Stimulated activated CD4-positive, alpha-beta T cell treated with anti-CD3 and anti-CD28 coated beads, Interleukin-1b, Interleukin-23, amount 100 ng/mL, for 24 hours (primary cell): ENCODE measurements at places on chromosomes 7 and 10.

DNA sequence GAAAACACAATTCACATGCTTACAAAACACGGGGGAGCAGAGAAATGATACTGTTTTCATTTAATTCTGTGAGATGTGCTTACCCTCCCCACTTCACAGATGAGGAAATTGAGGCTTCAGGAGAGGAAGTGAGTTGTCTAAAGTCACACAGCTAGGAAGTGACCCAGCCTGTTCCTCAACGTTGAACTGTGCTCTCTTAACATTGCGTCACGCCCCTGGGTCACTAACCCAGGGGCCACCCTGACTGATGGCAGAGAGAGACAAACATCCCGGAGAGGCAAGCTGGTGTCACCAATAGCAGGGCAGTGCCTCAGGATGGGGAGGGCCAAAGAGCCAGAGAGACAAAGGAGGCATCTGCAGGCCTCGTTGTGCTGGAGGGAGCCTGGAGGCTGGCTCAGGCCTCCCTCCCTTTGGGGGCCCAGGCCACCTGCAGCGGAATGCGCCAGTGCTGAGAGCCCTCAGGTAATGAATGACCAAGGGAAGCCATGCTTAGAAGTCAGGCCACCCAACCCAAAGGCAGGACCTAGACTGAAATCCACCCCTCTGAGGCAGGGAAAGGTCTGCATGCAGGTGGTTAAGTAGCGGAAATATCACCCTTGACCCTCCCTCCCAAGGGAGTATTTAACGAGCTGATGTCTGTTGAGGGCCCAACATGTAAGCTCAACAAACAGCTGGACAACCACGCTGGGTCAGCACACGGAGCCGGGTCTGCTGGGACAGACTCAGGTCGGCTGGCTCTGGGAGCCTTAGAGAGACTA lies 81.3 kb downstream of the C10orf105 start:
- DNase-seq, result no peak

DNA sequence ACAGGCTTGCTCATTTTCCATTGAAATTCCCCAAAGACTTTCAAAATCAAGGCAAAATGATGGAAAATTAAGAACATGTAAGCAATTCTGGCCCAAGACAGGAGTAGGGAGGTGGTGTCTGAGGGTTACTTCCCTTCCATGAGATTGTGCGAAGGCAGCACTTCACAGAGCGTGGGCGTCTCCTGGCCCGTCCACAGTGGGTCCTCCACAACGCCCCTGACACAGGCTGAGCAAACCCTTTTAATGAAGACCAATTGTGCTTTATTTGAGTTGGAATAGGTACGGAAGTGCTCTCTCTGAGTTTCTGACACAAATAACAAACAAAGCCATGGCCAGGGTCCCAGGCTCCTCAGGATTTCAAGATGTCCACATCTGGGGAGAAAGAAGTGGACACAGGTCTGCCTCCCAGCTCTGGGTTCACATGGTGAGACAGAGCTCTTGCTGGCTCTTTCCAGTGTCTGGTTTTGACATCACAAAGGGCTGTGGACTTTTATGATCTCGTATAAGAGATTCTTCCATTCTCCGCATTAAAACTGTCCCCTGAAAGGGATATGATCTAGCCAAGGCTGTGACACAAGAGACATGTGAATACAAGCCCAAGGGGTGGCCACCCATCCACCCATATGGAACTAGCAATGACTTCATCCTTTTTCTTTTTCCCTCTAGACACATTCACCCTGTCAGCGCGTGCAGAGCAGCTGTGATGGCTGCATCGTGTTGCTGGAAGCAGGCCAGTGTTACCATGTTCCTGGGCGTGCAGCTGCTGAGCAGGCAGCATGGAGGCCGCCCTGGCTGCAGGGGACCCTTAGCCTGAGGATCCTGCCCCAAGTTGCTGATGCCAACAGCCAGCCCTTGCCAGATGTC lies 145.6 kb downstream of the ADAM12 start:
- DNase-seq, result no peak

DNA sequence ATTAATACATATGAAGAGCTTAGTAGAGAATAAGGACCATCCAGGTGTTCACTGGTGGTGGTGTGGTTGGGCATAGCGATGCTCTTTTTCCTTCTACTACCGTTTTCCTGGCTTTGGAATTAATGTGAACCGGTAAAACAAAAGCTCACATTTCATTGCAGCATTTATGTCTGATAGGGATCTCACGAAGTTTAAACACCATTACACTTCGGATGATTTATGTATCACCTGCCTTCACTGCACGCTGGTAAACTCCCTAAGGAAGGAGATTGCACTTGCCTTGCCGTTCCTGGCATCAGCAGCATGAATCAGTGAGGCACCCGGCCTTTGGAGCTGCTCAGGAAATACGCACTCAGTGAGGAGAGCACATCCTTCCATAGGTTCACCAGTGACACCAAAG lies 47.5 kb downstream of the WIPF3 start:
- no peak for DNase-seq

GRCh38 chr10:89129911-89130310 lies 77.2 kb downstream of the CH25H start:
- DNase-seq, result no peak

GRCh38 chr7:143384661-143385631 lies 3.8 kb downstream of the ZYX start:
- no peak for DNase-seq

DNA sequence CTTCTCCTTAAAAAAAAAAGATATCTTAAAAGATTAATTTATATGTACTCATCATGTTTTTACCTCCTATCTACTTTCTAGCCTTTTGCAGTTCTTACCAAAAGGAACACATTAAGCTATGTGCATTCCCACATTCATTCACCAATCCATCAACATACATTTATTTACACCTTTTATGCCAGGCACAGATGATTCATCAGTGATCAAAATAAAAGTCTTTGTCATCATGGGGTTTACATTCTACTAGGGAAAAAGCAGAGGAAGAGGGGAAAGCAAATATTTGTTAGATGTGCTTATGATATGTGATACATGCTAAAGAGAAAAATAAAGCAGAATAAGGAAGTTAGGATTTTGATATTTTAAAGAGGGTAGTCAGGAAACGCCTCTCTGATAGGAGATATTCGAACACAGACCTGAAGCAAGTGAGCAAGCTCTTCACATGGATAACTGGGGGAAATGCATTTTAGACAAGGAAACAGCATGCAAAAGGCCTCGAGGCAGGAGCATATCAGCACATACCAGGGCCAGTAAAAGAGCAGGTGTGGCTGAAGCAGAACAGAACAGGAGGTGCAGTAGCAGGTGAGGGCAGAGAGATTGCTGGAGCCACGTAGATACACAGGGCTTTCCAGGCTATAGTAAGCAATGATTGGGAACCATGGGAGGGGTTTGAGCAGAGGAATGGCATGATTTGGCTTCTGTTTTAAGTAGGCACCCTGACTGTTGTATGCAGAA lies 67.4 kb downstream of the REEP3 start:
- no peak for DNase-seq

DNA sequence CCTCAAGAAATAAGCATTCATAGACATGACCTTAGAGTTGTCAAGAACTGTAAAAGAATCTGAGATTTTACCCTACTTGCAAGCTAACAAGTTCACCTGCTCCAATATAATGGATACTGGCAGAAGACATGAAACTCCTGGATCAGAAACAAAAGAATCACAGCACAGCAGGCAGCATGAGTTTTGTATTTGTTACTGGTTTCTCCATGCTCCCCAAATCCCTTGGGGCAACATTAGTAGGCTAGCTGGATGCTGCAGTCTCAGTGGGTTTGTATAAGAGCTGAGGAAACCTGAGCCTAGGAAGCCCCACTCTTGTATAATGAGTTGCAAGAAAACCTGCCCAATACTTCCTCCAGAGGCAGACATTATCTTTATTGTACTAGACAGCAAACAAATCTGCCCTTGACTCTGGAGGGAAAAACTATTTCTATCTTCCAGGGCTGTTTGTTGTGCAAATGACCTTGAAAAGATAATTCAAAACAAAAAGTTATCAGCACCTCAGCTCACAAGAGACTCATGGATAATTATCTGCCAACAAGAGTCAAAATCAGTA lies 64.8 kb downstream of the ABLIM1 start:
- no peak for DNase-seq

GRCh38 chr7:149443523-149443922 lies 17.3 kb downstream of the ZNF777 start:
- DNase-seq, result no peak

GRCh38 chr7:127153315-127153714 lies 99.4 kb downstream of the GRM8 start:
- DNase-seq, result no peak
